ENCODE measurements at places on chromosomes 11 and 22. TPM values are rescaled to one million over a fixed set of nuclear protein-coding genes. Genes with fewer than 3 reads are reported as not detected.

GRCh38 chr11:111302298-111302697 lies 4.0 kb downstream of the POU2AF3 start:
- no peak for DNase-seq

DNA sequence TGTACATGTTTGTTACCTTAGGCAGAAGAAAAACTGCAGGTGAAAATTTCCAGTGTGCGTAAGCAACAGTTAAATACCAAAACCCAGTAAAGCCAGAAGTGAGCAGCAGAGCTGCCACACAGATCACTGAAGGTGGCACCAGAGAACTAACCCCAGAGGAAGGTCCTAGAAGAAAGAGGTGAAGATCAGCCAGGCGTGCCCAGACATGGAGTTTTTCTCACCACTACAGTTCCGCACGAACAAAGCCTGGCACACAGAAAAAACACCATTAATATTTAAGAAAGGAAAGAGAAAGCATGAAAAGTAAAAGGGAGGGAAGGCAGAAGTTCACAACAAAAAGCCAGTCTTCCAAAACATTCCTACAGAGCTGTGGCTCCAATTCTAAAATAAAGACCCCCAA lies 60.7 kb downstream of the STK33 start:
- no peak for DNase-seq

DNA sequence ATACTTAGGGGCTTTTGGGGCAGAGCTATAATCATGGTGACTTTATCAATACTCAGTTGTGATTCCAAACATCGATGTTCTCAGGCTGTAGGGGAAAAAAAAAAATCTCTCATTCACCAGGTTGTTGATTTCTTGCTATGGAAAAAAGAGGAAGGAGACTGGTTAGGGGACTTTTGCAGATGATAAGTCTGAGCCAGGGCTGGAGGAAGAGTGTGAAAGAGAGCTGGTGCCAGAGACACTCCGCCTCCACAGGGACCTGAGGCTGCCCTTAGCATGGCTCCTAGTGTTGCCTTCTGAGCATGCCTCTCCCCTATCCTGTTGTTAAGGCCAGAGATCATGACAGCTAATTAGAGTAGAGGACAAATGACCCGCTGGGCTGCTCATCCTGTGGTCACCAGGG lies 16.9 kb downstream of the UPB1 start:
- DNase-seq, result no peak

Gene RAG1
- 0.65 TPM for total RNA-seq

- DNase-seq, result no peak
These were observed 189.6 kb upstream of the SYN3 start for GRCh38 chr22:33247758-33248157.

- no peak for DNase-seq
These were observed 1.8 kb downstream of the SLC16A8 start for GRCh38 chr22:38081941-38082828.

DNA sequence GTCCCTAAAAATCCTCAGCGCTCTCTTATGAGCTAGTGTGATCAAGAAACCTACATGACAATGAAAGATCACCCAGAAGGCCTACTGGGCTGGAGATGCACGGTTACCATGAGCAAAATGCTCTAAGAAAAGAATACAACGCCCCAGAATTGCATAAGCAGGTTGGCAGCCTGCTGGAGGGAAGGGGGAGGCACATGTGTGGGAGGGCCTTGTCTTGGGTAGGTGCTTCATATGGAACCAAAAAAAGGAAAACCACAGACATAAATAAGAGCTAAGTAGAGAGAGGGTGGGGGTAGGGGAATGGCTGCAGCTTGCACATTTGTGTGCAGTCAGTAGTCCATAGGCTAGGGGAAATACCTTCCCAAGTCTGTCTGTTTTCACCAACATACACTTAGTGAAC lies 2.8 kb downstream of the SIAE start:
- no peak for DNase-seq

Gene PRG3
- total RNA-seq, result not detected

GRCh38 chr11:86632499-86633269 lies 39.7 kb downstream of the ME3 start:
- DNase-seq, result no peak

Gene CARD18
- total RNA-seq, result not detected

DNA sequence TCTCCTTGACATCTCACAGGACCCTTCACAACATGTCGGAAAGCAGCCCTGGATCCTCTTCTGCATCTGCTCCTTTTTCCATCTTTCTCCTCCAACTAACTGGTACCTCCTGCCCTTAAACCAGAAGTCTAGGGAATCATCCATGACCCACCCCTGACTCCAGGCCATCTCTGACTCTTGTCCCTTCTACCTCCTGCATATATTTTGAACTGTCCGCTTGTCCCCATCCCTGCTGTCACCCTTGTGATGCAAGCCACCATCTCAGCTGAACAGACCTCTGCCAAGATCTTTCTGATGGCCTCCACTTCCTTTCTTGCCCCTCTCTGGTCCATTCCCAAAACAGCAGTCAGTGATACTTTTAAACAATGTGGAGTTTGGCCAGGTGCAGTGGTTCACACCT lies 7.0 kb downstream of the RIBC2 start:
- no peak for DNase-seq

Gene GAL3ST3
- 9.8 TPM for total RNA-seq

Gene CBLIF
- not detected for total RNA-seq

All from left cardiac atrium (tissue), 4 donors.